Stimulated activated naive CD4-positive, alpha-beta T cell treated with Interleukin-2 at 50 U/mL for 16 hours (primary cell): ENCODE measurements at places on chromosomes 2 and 18.

DNA sequence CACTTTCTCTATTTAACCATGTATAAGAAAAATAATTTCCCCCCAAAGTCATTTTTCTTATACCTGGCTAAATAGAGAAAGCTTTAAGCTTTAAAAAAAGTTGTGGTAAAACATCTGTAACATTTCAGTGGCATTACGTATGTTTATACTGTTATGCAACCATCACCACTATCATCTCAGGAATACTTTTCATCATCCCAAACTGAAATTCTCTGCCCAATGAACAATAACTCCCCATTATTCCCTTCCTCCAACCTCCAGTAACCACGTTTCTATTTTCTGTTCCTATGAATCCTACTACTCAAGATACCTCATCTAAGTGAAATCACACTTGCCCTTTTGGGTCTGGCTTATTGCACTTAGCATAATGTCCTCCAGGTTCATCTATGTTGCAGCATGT is 1.7 kb upstream of the SLC3A1 start:
- no peak for DNase-seq

DNA sequence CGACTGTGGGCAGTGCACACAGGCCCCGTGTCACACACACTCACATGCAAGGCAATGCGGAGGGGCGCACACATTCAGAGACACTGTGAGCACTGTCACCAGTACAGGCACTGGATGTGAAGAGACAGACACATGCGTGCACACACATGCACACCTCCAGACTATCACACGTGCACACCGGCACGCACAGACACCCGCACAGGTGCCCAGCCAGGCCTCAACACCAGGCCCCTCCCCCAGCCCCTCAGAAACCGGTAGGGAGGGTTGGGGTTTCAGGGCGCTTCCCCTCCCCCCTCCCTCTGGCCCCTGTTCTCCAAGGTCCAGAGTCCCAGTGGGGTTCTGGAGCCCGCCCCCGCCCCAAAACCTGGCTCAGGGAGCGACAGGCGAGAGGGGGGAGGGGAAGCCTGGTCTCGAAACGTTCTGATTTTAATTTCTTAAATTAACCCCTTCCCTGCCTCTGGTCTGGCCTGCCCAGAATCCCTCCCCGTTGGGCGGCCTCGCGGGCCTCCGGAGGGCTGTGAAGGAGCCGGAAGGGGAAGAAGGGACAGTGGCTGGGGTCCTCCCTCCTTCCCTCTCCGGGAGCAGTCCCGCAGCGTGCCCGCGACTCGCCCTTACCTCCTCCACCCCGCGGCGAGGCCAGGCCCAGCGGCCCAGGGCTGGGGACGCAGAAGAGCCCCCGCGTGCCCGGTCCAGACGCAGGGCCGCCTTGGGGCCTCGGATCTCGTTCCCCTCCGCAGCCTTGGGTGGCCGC is 558 bp downstream of the FBXO41 start:
- DNase-seq: no peak

- DNase-seq: no peak
Measured at GRCh38 chr2:97993926-97994325, 1.8 kb downstream of the TMEM131 start.

- DNase-seq: no peak
Measured at GRCh38 chr18:77478646-77479442, 229.2 kb downstream of the GALR1 start.

GRCh38 chr2:147405651-147406050 is 439.2 kb upstream of the ACVR2A start:
- no peak for DNase-seq

- DNase-seq: no peak
Measured at GRCh38 chr18:62834715-62835114, 119.4 kb downstream of the PHLPP1 start.

- no peak for DNase-seq
Measured at GRCh38 chr2:231673348-231673770, 35.0 kb upstream of the PTMA start.

DNA sequence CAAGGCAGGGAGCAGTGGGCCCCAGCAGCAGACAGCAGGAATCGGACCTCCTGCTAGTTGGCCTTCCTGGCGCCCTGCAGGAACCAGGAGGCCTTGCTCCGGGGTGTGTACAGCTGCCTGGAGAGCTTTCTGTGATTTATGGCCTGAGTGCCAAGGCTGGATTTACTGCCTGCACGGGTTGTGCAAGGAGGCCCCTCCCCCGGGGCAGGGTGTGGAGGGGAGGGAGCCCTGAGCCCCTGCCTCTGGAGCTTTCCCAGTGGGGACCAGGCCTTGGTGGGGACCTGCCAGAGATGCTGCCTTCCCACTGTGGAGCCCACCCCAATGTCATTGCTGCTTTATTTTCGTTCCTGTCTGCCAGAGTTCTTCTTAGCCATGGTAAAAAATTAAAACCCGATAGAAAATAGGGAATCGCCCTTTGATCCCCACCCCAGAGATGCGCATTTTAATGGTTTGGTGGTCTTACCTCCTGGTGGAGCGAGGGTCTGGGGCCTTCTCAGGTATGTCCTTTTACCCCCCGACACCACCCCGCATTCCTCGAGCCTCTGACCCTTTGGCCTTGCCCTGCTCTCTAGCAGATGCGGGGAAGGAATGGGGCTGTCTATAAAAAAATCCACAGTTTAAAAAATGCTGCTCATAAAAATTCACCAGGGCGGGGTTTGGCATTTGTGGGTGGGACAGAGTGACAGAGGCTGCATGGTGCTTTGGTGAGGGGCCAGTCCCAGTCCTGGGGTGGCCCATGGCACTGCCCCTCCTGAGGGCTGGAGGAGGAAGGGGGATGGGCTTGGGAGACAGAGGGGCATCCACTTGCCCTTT is 6.9 kb upstream of the RALB start:
- DNase-seq: no peak

DNA sequence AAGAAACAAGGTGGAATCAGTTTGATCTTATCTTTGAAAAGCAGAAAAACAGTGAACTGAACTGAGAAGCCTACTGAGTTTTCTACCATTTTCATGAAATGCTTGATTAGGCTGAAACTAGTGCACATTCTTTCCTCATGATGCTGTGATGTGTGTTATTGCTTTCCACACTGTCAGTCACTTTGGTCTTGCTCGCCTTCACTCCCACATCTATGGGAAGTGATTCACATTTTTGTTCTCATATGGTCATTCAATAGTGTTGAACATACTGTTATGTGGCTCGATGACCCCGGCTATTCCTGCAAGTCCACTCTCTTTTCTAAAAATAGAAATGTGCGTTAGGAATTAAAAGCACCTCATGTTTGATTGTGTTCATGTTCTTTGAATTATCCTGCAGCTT is 129.7 kb downstream of the TGIF1 start:
- no peak for DNase-seq

- no peak for DNase-seq
Measured at GRCh38 chr18:50401888-50402287, 27.0 kb downstream of the SKA1 start.

DNA sequence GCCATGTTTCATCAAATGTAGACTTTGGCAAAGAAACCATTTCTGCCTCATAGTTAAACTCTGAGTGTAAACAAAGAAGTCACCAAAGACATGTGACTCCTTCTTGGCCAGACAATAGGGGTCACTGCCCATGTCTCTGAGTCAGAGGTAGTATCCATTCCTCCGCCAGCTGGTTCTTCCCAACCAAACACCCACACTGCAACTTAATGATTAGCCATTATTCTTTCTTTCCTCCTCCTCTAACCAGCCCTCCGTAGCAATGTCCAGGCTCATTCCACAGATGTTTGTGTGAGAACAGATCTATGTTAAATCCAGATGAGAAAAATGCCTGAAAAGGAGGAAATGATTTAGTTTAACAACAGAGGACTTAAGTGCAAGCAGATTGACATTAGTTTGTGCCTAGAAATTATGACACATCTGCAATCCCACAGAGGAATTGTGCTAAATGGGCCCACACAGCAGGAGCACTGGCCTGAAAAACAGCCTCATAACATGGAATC is 127.9 kb upstream of the SH3BP4 start:
- DNase-seq: no peak

DNA sequence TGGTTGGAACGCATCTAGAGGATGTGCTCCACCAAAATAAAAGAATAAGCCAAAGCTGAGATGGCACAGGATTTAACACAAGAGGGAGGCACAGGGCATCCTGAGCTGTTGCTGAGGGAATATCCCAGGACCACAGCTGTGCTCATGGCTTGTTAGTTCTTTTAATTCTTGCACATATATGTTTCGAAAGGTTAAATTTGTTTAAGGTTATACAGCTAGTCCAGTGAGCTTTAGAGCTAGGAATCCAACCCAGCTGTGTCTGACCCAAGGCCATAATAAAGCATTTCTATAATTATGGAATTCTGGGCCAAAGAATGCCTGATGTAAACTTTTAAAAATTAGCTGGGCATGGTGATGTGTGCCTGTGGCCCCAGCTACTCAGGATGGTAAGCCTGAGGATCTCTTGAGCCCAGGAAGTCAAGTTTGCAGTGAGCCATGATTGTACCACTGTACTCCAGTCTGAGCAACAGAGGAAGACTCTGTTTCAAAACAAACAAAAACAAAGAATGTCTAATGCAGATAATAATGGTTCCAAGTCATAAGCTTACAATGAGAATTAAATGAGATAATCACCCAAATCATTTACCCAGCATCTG is 66.4 kb upstream of the CCBE1 start:
- DNase-seq: no peak

DNA sequence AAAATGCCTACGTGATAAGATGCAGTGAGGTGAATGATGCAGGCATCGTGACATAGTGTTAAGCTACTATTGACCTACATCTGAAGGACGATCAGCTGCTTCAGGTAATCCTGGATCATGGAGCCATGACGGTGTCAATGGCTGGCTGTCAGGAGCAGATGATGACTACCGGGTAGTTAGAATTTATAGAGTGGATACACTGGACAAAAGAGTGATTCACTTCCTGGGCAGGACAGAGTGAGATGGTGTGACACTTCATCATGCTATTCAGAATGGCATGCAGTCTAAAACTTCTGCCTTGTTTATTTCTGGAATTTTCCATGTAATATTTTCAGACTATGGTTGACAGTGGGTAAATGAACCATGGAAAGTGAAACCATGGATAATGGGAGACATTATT is 29.5 kb downstream of the METTL8 start:
- no peak for DNase-seq

- DNase-seq: no peak
Measured at GRCh38 chr2:1625281-1626001, 118.9 kb downstream of the PXDN start.

- DNase-seq: no peak
Measured at GRCh38 chr2:160052531-160052930, 9.9 kb downstream of the PLA2R1 start.

DNA sequence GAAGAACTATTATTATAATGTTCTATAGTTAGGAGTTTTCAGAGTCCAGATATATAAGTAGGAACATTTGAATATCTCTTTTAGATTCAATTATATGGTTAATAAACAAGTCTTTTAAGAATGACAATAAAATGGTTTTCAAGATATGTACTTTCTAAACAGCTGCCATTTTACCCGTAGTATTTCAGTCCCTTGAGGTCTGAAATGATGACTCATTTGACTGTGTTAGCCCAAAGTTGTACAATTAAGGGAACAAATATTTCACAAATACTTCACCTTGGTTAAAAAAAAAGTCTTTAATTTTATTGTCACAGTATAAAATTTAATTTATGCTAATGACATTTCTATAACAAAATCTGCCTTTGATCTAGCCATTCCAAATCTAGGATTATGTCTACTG is 91.6 kb upstream of the TANK start:
- no peak for DNase-seq

GRCh38 chr18:63339920-63340484 is 20.4 kb upstream of the BCL2 start:
- peak; percentile 14 for DNase-seq

- DNase-seq: no peak
Measured at GRCh38 chr2:26523750-26524149, 45.8 kb upstream of the OTOF start.

DNA sequence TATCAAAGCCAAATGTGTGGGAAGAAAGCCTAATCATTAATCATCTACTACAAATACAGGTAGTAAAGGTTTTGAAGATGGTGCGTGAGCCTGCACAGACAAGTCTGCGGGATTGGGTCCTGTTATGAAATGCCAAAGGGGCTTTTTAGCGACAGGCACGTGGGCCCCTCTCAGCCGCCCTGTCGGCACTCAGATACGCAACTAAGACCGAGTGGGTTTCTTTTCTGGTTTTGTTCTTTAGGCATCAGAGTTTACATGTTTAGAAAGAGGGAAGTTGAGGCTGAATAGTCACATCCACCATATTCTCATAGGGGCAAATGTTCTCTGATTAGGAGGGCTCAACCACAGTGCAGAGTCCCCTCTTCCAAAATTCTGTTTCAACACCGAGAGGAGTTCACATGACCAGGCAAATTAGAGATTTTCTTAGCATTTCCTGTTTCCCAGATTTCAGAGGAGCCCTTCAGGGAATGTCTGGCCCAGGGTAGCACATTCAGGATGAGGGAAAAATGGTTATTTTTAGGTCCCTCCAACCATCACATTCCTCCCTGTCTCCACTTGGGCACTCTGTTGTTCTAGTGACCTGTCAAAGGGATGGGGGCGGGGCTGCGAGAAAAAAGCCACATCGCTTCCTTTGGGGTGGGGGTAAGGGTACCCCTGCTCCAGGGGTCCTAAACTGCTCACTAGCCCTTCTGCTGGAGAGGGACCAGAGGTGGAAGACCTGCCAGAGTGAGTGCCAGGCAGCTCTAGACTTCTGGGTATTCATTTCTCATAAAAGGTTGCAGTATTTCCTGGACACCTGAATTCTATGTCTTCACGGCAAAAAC is 159.2 kb downstream of the BCL2 start:
- DNase-seq: peak; percentile 53

DNA sequence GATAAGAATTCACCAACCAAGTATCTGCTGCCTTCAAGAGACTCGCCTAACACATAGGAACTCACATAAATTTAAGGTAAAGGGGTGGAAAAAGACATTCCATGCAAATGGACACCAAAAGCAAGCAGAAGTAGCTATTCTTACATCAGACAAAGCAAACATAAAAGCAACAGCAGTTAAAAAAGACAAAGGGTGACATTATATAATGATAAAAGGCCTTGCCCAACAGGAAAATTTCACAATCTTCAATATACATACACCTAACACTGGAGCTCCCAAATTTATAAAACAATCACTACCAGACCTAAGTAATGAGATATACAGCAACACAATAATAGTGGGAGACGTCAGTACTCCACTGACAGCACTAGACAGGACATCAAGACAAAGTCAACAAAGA is 41.4 kb downstream of the NEMP2 start:
- DNase-seq: no peak

GRCh38 chr18:46329736-46330246 is 225.6 kb downstream of the HAUS1 start:
- DNase-seq: no peak

DNA sequence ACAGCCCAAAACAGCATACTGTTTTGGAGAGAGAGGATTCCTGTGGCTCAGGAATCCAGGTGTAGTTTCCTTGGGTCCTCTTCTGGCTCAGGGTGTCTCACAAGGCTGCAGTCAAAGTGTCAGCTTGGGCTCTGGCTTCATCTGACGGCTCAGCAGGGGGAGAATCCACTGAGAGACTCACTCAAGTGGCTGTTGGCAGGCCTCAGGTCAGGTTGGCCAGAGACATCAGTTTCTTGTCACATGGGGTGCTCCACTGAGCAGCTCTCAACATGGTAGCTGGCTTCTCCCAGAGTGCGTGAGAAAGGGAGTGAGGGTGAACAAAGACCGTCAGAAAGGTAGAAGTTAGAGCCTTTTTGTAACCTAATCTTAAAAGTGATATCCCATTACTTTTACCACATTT is 168.4 kb downstream of the SOCS6 start:
- no peak for DNase-seq
